Pancreas (tissue), 10 donors: ENCODE measurements at places on chromosomes 1 and 21. TPM values are rescaled to one million over a fixed set of nuclear protein-coding genes. Genes with fewer than 3 reads are reported as not detected.
A peak's percentile ranks its signal among the peaks of the same experiment; 100 is the strongest.

- H3K4me1 ChIP-seq: peaks cover 9% of the 10 kb centered on the region
- no peaks in the 10 kb centered on the region for H3K36me3 ChIP-seq
- no peak overlapping the region for H3K4me3 ChIP-seq
- H3K27ac ChIP-seq: no peak overlapping the region
- no peaks in the 10 kb centered on the region for H3K27me3 ChIP-seq
Observed at GRCh38 chr1:178064191-178064821, 29.6 kb upstream of the RASAL2 start.

- no peak overlapping the region for H3K4me3 ChIP-seq
- H3K4me1 ChIP-seq: peaks cover 11% of the 10 kb centered on the region
- H3K27ac ChIP-seq: no peak overlapping the region
- DNase-seq: no peak
Observed at GRCh38 chr1:115229016-115229415, 109.0 kb downstream of the NGF start.

DNA sequence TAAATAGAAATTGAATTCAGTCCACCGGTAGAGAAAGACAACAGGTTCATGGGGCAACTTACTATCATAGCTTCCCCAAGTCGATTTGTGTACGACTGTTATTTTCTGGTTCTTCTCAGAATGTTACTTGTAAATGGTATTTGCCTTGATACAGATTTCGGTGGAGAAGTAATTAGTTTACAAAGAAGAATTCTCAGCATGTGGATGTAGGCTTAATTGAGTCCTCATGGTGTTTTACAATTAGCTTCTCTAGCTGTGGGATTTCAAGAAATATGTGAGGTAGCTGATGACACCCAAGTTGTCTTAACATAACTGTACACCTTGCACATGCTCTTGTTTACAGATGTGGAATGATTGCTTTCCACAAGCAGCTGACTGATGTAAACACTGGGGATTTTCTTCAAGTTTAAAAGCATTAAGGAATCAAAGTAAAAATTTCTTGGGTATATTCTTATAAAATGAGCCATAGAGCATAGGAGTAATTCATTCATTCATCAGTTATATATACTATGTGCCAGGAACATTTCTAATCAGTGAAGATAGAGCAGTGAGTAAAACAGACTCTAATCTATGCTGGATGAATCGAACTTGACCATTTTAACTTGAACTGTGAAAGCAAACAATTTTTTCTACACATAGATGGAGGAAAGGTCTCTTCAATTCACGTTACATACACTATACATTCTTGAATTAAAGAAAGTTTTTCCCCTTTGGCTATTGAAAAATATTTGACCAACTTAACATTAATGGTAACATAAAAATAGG is 1.4 kb downstream of the MACO1 start:
- no peaks in the 10 kb centered on the region for H3K27me3 ChIP-seq
- peak overlapping the region; percentile 93 for H3K4me3 ChIP-seq
- H3K27ac ChIP-seq: peak overlapping the region; percentile 88
- no peak for DNase-seq
- H3K36me3 ChIP-seq: no peaks in the 10 kb centered on the region
- peaks cover 27% of the 10 kb centered on the region for H3K4me1 ChIP-seq

GRCh38 chr21:33339918-33340317 is 15.1 kb downstream of the IFNAR1 start:
- no peaks in the 10 kb centered on the region for H3K27me3 ChIP-seq
- no peak for DNase-seq
- no peaks in the 10 kb centered on the region for H3K4me1 ChIP-seq
- no peak overlapping the region for H3K4me3 ChIP-seq
- no peak overlapping the region for H3K27ac ChIP-seq

DNA sequence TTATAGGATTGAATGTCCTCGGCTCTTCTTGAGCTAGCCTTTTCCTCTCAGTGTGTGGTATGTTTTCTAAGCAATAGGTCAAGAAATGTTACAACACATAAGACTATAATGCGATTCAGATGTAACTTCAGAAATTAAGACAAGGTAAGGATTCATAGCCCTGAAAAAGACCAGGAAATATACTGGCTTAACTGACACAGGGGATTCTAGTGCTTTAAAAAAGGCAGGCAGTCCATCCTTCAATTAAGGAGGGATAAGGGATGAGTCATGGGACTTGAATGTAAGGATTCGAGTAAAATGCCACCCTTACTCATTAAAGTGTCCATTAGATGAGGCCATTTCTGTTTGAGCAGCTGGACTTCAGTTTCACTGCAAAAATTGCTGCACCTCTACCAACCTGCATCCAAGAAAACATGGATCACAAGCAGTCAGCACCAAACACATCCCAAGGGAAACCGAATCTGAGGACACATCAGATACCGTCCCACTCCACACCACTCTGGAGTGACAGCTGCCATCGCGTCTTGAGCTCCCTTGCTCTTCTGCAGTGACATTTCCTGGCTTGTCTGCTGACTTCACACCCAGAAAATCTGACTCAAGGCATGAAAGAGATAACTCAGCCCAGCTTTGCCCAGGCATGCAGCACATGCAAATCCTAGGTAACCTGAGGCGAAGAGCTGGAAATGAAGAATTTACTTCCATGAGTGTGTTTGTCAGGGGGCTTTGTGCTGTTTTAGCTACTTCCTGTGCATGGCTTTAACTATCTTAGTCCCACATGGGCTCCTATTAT is 37.8 kb downstream of the NGF start:
- H3K27ac ChIP-seq: no peak overlapping the region
- no peaks in the 10 kb centered on the region for H3K4me1 ChIP-seq
- no peaks in the 10 kb centered on the region for H3K27me3 ChIP-seq
- DNase-seq: no peak
- no peaks in the 10 kb centered on the region for H3K36me3 ChIP-seq
- no peak overlapping the region for H3K4me3 ChIP-seq

- H3K36me3 ChIP-seq: no peaks in the 10 kb centered on the region
- no peak overlapping the region for H3K27ac ChIP-seq
- no peak for DNase-seq
Observed at GRCh38 chr1:103002005-103002404, 106.3 kb downstream of the COL11A1 start.

DNA sequence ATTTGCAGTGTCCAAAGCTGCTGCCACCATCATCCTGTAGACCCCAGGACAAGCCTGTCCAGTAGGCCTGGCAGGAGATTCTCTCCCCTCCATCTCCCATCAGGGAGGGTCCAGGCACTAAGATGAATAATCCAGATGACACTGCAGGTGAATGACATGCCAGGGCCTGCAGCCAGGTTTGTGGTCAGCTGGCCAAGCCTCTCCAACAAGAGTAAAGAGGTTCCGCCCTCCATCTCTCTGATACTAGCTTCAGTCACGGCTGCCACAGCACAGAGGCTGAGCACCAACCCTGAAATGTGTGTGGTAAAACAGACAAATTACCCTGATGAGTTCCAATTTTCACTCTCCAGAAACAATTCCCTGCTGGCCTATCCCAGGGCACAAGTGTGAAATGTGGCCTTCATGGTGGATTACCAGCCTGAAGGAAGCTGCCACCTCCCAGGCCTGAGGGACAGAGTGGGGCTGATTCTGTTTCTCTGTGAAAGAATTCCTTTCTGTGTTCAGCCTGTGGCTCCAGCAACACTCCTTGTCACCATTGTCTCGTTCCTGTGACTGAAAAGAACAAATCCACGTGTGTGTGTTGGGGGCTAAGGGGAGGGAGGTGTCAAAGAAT is 19.9 kb upstream of the LHX4 start:
- H3K36me3 ChIP-seq: no peaks in the 10 kb centered on the region
- H3K27ac ChIP-seq: no peak overlapping the region
- no peaks in the 10 kb centered on the region for H3K27me3 ChIP-seq
- DNase-seq: no peak
- no peak overlapping the region for H3K4me3 ChIP-seq

GRCh38 chr1:186872291-186872690 is 43.5 kb downstream of the PLA2G4A start:
- H3K36me3 ChIP-seq: no peaks in the 10 kb centered on the region
- no peak overlapping the region for H3K27ac ChIP-seq
- no peaks in the 10 kb centered on the region for H3K27me3 ChIP-seq
- no peak for DNase-seq
- H3K4me1 ChIP-seq: no peaks in the 10 kb centered on the region
- no peak overlapping the region for H3K4me3 ChIP-seq

- H3K36me3 ChIP-seq: peaks cover 5% of the 10 kb centered on the region
- H3K27ac ChIP-seq: no peak overlapping the region
- DNase-seq: peak; percentile 26
- H3K4me3 ChIP-seq: no peak overlapping the region
- no peaks in the 10 kb centered on the region for H3K27me3 ChIP-seq
Observed at GRCh38 chr1:221736714-221737113, 5.2 kb downstream of the DUSP10 start.

DNA sequence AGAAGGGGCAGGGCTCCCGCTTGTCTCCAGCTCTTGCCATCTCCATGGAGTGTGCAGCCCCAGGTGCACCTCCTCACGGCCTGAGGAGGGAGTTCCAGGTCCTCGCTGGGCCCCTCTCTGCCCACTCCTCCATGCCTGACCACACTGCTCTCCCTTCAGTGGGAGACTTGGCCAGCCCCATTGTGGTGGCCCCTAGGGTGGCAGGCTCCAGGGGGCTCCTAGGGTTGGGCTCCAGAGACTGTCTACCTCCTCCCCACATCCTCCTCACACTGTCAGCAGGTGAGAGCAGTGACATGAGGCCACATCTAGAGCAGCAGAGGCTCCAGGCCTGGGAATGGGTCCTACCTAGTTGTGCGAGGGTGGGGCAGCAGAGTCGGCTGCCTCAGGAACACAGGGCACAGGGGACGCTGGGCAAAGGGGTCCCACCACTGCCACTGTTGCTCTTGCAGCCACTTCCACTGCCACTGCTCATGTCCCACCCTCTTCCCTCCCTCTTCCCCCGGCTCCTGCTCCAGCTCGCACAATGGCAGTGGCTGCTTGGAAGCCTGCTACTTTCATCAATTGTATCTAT is 514.8 kb downstream of the MRPL39 start:
- H3K27ac ChIP-seq: no peak overlapping the region
- H3K27me3 ChIP-seq: no peaks in the 10 kb centered on the region
- no peaks in the 10 kb centered on the region for H3K36me3 ChIP-seq
- no peak overlapping the region for H3K4me3 ChIP-seq
- H3K4me1 ChIP-seq: no peaks in the 10 kb centered on the region

- H3K27me3 ChIP-seq: no peaks in the 10 kb centered on the region
- H3K36me3 ChIP-seq: no peaks in the 10 kb centered on the region
- DNase-seq: no peak
- no peak overlapping the region for H3K27ac ChIP-seq
Observed at GRCh38 chr1:26349188-26349876, 4.6 kb downstream of the CRYBG2 start.

GRCh38 chr1:226887006-226887405 is 16.6 kb downstream of the PSEN2 start:
- no peak overlapping the region for H3K27ac ChIP-seq
- DNase-seq: no peak
- H3K4me3 ChIP-seq: no peak overlapping the region
- no peaks in the 10 kb centered on the region for H3K27me3 ChIP-seq
- H3K36me3 ChIP-seq: peaks cover 67% of the 10 kb centered on the region

DNA sequence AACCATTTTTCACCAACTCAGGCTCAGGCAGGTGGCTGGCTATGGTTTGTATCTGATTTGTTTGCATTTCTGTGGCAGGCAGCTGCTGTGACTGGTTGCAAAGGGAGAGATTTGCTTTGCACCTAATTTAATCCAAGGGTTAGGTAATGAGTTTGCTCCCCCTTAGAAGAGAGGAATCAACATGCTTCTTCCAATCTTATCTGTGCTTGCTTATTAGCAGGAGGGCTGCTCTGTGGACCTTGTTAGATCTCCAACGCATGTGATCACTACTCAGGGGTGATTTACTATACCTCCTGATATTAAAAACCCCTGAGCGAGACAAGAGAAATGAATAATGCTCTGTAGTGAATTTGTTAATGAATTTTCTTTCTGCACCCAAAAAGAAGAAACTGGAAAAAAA is 20.5 kb downstream of the OLFML3 start:
- H3K4me1 ChIP-seq: no peaks in the 10 kb centered on the region
- H3K27me3 ChIP-seq: no peaks in the 10 kb centered on the region
- no peak overlapping the region for H3K27ac ChIP-seq
- no peaks in the 10 kb centered on the region for H3K36me3 ChIP-seq
- DNase-seq: no peak

DNA sequence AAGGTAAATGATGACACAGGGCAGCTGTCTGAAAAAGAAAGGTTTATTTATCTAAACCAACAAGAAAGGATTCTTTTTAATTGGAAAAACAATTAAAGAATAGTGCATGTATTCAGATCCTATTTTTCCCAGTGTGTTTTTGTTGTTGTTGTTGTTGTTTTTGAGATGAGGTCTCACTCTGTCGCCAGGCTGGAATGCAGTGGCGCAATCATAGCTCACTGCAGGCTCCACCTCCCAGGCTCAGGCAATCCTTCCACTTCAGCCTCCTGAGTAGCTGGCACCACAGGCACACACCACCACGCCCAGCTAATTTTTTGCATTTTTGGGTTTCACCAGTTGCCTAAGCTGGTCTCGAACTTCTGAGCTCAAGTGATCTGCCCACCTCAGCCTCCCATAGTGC is 22.1 kb downstream of the NEK2 start:
- no peak overlapping the region for H3K4me3 ChIP-seq
- no peak for DNase-seq
- no peaks in the 10 kb centered on the region for H3K36me3 ChIP-seq
- H3K4me1 ChIP-seq: no peaks in the 10 kb centered on the region

DNA sequence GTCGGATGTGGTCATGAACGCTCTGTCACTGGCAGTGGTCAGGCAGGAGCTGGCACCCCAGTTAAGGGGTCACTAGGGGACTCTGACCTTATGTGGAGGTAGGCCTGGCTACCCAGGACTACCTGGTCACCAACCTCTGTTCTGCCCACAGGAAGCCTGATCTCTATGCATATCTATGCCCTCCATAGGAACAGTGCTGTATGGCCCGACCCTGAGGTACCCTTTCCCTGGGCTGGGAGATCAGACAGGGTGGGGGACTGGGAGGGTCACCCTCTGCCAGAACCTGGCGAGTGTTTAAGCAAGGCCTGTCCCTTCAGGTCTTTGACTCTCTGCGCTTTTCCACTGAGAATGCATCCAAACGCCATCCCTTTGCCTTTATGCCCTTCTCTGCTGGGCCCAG is 19.0 kb downstream of the CYP4B1 start:
- no peaks in the 10 kb centered on the region for H3K4me1 ChIP-seq
- no peak overlapping the region for H3K4me3 ChIP-seq
- H3K27me3 ChIP-seq: no peaks in the 10 kb centered on the region

The TMIGD3 gene
- not detected for total RNA-seq

The NLRP3 gene
- 0.69 TPM for total RNA-seq

The SLC45A1 gene
- 0.26 TPM for total RNA-seq

The ASTN1 gene
- 0.52 TPM for total RNA-seq

The TNFSF4 gene
- total RNA-seq: 0.43 TPM

The SLC1A7 gene
- total RNA-seq: not detected

The TTC34 gene
- 0.35 TPM for total RNA-seq

The ATP1A4 gene
- not detected for total RNA-seq
